Spinal cord (tissue), 10 donors: ENCODE measurements at places on chromosomes 12 and 14. TPM values are rescaled to one million over a fixed set of nuclear protein-coding genes. Genes with fewer than 3 reads are reported as not detected.

The RASAL1 gene
- 2.6 TPM for total RNA-seq

The L2HGDH gene
- 11.8 TPM for total RNA-seq

The ANHX gene
- not detected for total RNA-seq

The PLEKHD1 gene
- total RNA-seq: 3.0 TPM

The GMFB gene
- 223 TPM for total RNA-seq

The MDM2 gene
- 62.1 TPM for total RNA-seq

The USP44 gene
- total RNA-seq: 1.3 TPM

The DHRS4 gene
- 14.1 TPM for total RNA-seq

The PLBD1 gene
- 28.6 TPM for total RNA-seq

The GPRC5D gene
- not detected for total RNA-seq

The LRP1-AS gene
- not detected for total RNA-seq

The CMKLR1 gene
- total RNA-seq: 12.0 TPM

The RERG gene
- 6.6 TPM for total RNA-seq

The EPYC gene
- not detected for total RNA-seq

The SOAT2 gene
- not detected for total RNA-seq

The CCDC60 gene
- total RNA-seq: 3.7 TPM

The SLC25A29 gene
- total RNA-seq: 54.3 TPM

The KLRF1 gene
- total RNA-seq: 0.40 TPM

The GPR162 gene
- 54.2 TPM for total RNA-seq

The FBXO21 gene
- 60.3 TPM for total RNA-seq

The LRFN5 gene
- total RNA-seq: 72.4 TPM

The C1S gene
- total RNA-seq: 77.6 TPM

The MYL6 gene
- 2,396 TPM for total RNA-seq

The TFCP2 gene
- 23.7 TPM for total RNA-seq

The ADAM20 gene
- 4.0 TPM for total RNA-seq

The SSPN gene
- total RNA-seq: 27.2 TPM

The ARMH4 gene
- total RNA-seq: 25.7 TPM

The PTPN21 gene
- total RNA-seq: 20.6 TPM

The IFNG-AS1 gene
- total RNA-seq: 0.22 TPM

The SLC24A4 gene
- total RNA-seq: 7.4 TPM

The CPM gene
- total RNA-seq: 13.8 TPM

The GLT1D1 gene
- total RNA-seq: 19.8 TPM

The VDR gene
- total RNA-seq: 0.50 TPM

The EML5 gene
- total RNA-seq: 7.9 TPM

The CLECL1 gene
- not detected for total RNA-seq

The RFLNA gene
- total RNA-seq: 35.5 TPM

The COX8C gene
- total RNA-seq: not detected

The SLCO1B3 gene
- total RNA-seq: not detected

The TC2N gene
- total RNA-seq: 17.1 TPM

The REM2 gene
- total RNA-seq: 1.3 TPM

The KRT6C gene
- not detected for total RNA-seq

The C12orf54 gene
- total RNA-seq: 0.40 TPM

The ART4 gene
- 1.2 TPM for total RNA-seq

The ZNF839 gene
- 12.3 TPM for total RNA-seq

The RNF41 gene
- 58.0 TPM for total RNA-seq

The METTL17 gene
- total RNA-seq: 31.1 TPM

The FBXW8 gene
- 9.3 TPM for total RNA-seq

The MUCL1 gene
- total RNA-seq: not detected

The BRAP gene
- total RNA-seq: 20.3 TPM

The TCL1B gene
- not detected for total RNA-seq

The SERPINA6 gene
- total RNA-seq: 0.06 TPM

The KCNC2 gene
- 3.2 TPM for total RNA-seq

The PTPRO gene
- total RNA-seq: 59.6 TPM

The ALDH1L2 gene
- total RNA-seq: 9.5 TPM

The FGD4 gene
- total RNA-seq: 33.7 TPM

The C12orf50 gene
- 0.11 TPM for total RNA-seq

The SLC17A8 gene
- 12.0 TPM for total RNA-seq

The PLCZ1 gene
- 0.33 TPM for total RNA-seq
